Right lobe of liver (tissue), 6 donors: ENCODE measurements at places on chromosomes 1 and 21.

DNA sequence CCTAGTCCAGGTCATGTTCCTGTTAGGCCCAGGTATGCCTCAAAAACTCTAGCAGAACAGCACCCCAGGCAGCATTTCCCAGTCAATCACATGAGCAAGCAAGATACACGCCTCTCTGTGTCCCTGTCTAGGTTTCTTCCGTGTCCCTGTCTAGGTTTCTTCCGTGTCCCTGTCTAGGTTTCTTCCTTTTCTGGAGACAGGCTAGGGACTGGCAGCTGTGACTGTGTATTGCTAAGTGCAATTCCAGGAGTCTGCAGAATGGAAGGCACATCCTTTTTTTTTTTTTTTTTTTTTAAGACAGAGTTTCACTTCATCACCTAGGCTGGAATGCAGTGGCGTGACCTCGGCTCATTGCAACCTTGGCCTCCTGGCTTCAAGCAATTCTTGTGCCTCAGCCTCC lies 77.6 kb downstream of the SETD4 start:
- DNase-seq: no peak

DNA sequence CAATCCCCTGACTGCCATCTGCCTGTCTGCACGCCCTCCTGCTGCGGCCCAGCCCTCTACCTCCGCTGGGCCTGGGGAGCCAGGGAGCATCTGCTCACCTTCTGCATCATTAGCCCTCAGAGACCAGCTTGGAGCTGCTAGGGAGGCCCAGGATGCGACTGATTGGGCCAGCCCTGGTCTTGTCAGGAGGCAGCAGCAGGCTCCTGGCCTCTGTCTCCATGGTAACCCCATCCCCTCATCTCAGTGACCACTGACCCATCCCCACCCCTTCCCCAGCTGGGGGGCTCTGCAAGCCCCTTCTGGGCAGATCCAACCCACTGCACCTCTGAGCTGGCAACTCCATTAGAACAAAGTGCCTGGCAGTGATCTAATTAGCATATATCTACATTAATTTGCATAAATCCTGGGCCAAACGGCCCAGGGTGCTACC lies 37.7 kb downstream of the NKAIN1 start:
- no peak for DNase-seq

DNA sequence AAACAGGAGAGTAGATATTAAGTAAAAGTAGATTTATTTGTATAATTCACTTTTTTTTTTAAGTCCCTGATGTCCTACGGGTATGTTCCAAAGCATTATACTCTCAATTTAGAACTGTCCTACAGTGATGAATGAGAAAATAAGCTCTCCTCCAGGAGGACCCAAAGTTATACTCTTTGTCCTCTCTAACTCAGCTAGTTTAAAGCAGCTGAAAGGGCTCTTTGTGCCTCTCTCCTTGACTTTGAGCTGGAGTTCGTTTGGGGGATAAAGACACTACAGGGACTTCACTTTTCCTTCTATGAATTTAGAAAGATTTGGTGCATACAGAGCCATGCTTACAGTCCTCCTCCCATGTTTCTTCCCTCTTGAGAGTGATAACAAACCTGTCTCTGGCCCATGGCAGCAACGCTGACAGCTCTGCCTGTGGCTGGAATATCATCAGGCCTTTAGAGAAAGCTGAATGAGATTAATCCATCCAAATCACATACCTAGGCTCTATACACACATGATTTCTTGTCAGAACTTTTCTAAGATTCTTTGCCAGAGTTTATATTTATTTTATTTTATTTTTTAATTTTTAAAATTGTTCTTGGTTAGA lies 134.3 kb downstream of the PIK3R3 start:
- no peak for DNase-seq

GRCh38 chr1:90220941-90221693 lies 226.2 kb downstream of the ZNF326 start:
- no peak for DNase-seq

GRCh38 chr1:25549273-25550154 lies 6.1 kb downstream of the LDLRAP1 start:
- DNase-seq: no peak

DNA sequence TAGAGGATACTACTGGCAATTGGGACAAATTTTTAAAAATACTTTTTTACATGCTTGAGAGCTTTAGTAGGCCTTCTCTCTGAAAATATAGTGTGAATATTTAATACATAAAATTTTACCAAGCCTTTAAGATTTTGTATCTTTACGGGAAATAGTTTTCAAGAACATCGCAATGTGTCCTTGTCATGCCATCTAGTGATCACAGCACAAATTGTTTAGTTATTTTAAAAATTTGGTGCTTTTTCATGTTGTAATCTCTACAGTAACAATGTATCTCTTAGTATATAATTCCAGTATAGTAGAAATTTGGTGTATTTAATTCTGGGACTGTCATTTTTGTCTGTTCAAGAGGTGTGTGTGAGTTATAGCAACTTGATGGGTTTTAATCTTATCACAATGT lies 6.7 kb downstream of the CDC7 start:
- DNase-seq: no peak

GRCh38 chr1:95561346-95561745 lies 327.3 kb downstream of the RWDD3 start:
- no peak for DNase-seq

GRCh38 chr1:43327549-43328292 lies 9.9 kb upstream of the MPL start:
- no peak for DNase-seq

- no peak for DNase-seq
Measured at GRCh38 chr1:179353546-179353945, 12.2 kb upstream of the AXDND1 start.

DNA sequence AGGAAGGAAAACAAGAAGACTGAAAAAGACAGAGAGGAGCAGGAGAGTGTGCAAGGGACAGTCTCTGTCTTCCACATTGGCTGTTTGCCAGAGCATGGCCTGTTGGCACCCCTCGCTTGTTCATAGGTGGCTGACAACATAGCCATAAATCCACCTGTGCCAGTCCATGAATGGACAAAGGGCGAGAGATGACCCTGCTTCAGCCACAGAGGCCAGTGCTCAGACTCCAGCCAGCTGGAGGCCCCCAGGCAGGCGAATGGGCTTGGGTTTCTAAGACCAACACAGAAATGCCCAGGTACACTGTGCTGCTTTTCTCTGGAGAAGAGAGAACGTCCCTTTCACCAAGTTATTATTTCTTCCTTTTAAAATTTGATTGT lies 60.6 kb downstream of the RIPK4 start:
- DNase-seq: no peak

- DNase-seq: no peak
Measured at GRCh38 chr21:43605320-43606215, 53.7 kb downstream of the HSF2BP start.

GRCh38 chr1:229579059-229579673 lies 20.7 kb upstream of the ABCB10 start:
- DNase-seq: no peak

DNA sequence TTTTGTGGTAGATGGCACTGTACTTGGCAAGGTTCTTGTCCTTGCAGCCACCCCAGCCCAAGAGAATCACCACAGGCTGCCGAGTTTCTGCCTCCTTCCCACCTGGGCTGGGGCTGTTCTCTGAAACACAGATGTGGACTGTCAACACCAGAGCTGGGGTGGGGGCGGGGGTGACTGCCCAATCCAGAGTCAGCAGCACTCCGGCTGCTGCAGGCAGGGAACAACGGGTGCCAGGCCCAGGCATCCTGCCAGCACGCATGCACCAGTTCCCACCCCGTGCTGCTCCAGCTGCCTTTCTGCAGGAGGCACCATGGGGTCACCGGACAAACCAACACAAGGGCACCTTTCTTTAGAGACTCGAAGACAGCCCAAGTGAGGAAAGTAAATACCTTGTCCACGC lies 14.1 kb downstream of the TMEM53 start:
- DNase-seq: peak; percentile 95

- DNase-seq: no peak
Measured at GRCh38 chr1:66925558-66925910, 744 bp downstream of the MIER1 start.
